GM19239 (cell line): ENCODE measurements at places on chromosomes 16 and 17.
A peak's percentile ranks its signal among the peaks of the same experiment; 100 is the strongest.

DNA sequence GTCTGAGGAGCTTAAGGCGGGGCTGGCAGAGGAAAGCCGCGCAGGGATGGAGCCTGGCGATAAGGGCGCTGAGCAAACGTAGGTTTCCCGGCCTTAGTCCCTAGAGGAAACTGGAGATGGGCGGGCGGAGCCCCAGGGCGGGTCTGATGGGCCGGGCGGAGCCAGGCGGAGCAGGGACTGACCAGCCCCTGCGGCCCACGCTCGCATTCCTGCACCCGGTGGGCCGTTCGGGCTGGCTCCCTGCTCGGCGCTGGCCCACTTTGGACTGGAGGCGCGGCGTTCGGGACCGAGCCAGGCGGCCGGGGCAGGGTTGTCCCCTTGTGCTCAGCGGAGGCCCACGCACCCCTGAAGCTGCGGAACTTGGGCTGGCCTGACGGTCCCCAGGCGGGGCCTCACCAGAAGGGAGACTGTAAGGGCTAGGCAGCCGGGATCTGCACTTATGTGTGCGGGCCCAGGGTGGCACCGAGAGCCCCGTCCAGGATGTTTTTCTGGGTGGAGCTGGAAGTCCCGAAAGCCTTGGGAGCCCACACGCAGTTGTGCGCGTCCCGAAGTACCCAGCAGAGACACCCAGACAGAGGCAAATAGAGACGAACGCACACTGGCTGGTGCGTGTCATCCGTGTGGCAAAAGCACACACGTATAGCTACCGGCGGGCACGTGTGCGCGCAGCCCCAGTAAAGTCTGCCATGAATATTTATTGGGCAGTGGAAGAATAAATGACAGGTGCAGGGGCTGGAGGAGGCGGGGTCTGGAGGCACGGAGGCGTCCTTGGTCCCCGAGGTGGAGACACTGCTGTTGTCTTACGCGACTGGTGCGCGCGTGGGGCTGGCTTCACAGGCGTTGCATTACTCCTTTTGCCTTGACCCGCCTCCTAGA is 1.4 kb downstream of the PYDC1 start:
- no peak for DNase-seq

GRCh38 chr17:15145621-15146020 is 119.5 kb downstream of the PMP22 start:
- no peak for DNase-seq

DNA sequence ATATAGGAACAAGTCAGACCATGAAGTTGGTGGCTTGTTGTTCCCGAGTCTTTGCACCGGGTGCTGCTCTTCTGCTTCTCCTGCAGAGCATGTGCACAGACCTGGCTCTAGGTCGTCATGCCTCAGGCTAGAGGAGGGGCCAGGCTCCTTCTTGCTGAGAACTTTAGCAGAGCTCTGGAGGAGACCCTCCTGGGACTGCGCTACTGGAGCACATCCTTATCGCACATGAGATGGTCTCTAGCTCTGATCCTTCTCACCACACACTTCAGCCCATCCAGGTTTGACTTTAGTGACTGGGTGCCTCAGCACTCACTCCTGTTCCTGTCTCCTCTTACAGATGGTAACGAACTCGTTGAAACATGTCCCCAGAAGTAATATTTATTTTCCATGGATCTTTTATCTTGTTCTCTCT is 14.9 kb downstream of the FOXK2 start:
- DNase-seq: no peak

GRCh38 chr16:74901606-74902005 is 83.3 kb downstream of the WDR59 start:
- DNase-seq: no peak

DNA sequence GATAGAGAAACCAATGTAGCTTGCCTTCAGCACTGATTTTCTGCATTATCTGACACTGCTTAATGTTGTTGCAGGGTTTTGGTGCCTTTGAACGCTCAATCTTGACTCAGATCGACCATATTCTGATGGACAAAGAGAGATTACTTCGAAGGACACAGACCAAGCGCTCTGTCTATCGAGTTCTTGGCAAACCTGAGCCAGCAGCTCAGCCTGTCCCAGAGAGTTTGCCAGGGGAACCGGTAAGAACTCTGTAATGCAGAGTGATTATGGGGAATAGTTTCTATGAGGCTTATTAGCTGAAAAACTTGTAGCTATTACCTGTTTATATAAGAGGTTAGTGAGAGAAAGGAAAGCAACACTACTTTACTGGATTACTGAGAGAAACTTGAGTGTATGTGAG is 40.4 kb downstream of the AATF start:
- no peak for DNase-seq

DNA sequence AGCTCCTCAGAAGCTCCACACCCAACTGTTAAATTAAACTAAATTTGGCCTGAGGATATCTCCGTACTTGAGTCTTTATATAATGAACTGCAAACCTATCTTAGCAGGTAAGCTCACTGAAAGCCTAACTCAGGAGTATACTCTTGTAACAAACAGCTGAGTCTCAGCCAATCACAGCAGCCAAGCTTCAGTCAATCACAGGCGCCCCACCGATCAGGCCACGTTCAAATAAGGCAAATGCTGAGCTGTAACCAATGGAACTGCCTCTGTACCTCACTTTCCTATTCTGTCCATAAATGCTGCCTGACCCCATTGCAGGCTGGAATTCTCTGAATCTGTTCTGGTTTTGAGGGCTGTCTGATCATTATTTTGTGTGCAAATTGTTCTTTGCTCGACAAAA is 93.0 kb upstream of the CES5A start:
- DNase-seq: no peak

DNA sequence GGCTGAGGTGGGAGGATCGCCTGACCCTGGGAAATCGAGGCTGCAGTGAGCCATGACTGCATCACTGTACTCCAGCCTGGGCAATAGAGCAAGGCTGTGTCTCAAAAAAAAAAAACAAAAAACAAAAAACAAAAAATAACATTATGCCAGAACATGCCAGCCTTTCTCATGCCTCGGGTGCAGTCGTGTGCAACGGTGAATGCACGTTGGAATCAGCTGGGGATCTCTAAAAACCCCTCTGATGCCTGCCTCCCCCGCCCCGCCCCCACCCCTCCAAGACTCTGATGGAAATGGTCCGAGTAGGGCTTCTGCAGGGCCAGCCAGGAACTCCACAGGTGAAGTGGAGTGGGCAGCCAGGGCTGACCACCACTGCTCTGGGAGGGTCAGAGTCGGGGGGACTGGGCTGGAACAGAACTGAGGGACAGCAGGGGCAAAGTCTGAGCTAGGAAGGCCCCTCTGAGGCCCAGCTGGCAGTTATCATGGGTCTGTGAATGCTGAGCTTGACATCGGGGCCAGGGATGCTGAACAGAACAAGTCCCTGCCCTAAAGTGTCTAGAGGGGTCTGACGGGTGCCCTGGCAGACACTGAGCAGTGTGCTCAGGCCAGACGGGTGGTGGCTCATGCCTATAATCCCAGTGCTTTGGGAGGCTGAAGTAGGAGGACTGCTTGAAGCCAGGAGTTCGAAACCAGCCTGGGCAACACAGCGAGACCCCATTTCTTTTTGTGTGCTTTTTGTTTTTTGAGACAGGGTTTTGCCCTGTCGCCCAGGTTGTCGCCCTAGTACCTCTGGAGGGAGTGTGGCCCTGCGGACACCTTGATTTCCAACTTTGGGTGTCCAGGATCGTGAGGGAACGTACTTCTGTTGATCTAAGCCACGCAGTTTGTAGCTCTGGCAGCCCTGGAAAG is 193.4 kb upstream of the GSE1 start:
- DNase-seq: no peak

DNA sequence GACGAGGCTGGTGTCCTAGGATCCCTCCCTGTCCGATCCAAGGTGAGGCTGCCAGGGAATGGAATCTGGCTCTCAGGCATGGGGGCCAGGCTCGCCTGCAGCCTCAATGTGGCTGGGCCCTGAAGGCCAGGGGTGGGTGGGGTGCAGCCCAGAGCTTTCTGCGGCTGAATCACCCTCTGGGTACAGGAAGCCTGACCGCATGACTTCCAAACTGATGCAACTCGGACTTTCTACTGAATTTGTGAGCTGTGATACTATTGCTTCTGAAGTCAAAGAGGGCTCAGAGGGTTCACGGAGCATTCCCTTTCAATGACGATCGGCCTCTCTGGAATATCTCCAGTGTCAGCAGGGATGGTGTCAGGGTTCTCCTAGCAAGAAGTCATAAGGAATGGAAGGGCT is 123.7 kb downstream of the METRNL start:
- DNase-seq: no peak

DNA sequence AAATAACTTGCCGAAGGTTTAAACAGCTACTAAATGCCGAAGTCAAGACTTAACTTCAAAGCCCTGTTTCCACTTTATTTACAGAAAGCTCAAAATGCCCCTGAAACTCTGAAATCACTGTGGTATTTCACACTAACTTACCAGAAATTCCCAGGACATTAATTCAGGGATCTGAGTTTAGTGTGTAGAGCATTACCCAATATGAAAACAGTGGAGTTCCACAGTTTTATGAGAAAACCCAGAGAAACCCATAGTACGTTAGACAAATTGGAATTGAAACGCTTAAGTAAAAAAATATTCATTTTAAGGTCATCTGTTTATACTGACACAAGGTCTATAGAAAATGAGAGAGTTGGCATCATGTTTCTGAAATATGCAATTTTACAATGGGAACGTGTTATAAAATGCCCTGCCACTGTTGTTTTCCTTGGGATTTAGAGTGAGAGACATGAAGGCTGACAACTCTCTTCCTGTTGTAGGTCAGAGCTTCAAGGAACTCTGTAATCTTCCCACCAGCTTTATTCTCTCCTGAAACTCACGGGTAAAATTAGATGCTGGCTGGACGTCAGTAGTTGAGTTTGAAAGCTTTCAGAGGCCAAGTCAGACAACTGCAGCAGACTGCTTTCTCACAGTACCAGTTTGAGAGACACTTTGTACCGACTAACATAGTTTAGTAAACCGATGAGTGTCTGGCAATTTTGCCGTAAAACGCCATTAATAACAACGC is 139.4 kb upstream of the TBX2 start:
- DNase-seq: no peak

- peak; percentile 42 for DNase-seq
Observed at GRCh38 chr17:39738568-39738901, 797 bp downstream of the GRB7 start.

DNA sequence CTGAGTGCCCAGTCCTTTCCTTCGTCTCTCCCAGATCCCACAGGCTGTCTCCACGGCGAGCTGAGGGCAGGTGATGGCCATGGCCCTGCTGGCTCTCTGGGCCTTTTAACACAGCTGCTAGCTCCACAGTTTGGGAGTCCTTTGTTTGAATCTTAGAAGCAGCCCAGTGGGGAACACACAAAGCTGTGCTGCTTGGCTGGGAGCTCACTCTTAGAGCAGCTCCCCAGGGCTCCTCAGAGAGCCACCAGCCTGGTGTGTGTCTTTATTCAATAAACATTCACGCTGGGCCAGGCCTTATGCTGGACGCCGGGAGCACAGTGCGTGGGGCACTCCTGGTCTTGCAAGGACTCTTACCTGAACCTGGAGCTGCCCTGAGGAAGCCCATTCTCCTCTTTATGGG is 29.7 kb downstream of the WNT3 start:
- DNase-seq: no peak

GRCh38 chr17:78576389-78577112 is 645 bp downstream of the DNAH17 start:
- no peak for DNase-seq

DNA sequence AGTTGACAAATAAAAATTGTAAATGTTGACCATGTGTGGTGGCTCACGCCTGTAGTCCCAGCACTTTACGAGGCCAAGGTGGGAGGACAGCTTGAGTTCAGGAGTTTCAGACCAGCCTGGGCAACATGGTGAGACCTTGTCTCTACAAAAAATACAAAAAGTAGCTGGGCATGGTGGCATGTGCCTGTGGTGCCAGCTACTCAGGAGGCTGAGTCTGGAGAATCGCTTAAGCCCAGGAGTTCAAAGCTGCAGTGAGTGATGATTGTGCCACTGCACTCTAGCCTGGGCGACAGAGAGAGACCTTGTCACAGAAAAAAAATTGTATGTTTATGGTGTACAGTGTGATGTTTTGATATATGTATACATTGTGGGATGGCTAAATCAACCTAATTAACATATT is 119.6 kb downstream of the NPIPB5 start:
- DNase-seq: no peak

DNA sequence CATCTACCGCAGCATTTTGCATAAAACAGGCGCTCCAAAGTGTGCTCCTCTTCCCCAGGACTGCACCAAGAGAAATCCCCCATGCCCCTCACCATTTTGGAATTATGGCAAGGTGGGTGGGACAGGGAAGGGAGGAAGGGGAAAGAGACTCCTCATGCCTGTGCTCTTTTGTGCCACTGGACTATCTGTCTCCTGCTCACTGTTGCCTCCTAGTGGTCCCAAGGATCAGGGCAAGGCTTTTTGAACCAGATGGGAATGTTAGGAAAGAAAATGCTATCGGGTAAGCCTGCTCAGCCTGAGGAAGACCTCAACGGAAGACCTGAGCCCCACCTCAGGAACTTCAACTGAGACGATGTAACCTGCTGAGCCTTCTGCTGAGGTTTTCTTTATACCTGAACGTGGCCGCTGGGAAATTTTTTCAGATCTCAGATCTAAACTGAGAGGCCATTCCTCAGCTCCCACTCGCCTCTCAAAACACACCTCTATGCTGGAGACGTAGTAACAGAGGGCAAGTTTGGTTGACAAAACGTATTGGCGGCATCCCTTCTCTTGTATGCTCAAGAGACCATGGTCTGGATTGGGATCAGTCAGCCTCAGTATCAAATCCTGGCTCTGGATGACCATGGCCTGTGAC is 58.3 kb downstream of the SPACA3 start:
- DNase-seq: peak; percentile 62

GRCh38 chr16:64695684-64696083 is 426.2 kb downstream of the CDH11 start:
- no peak for DNase-seq

DNA sequence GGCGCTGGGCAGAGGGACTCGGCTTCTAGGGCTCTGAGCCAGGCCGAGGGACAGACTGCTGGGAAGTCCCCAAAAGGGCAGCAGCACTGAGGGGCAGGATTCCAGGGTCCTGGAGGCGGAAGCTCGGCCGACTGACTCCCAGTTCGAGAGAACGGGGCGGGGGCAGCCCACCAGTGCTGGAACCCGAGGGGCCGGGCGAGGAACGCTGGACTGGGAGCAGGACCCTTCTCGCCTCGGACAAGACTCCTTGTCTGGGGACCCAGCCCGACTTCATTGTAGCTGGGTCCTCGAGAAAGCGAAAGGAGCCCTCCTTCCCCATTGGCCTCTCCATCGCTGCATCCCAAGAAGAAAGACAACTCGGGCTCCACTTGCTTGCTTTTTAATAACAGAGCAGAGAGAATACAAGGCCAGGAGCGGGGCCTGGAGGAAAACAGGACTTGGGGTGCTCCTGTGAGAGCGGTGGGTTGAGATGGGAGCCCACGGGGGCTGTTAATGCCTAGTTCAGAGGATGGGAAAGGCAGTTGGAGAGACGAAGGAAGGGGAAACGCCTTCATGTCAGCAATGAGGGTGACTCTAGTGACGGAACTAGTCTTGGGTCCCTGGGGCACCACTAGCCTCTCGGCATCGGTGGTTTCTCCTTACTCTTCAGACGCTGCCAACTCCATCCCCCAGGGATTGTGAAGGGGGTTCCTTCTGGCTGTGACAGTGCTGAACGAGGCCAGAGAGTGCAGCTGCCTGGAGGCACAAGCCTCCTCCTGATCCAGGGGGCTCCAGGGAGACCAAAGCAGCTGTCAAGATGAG is 492 bp upstream of the CAMTA2 start:
- DNase-seq: no peak

- no peak for DNase-seq
Observed at GRCh38 chr17:45171338-45172231, 9.9 kb downstream of the HEXIM2 start.

GRCh38 chr17:74307984-74308773 is 17.8 kb upstream of the KIF19 start:
- DNase-seq: no peak
